ENCODE measurements at places on chromosomes 16 and 17.
A peak's percentile ranks its signal among the peaks of the same experiment; 100 is the strongest.

DNA sequence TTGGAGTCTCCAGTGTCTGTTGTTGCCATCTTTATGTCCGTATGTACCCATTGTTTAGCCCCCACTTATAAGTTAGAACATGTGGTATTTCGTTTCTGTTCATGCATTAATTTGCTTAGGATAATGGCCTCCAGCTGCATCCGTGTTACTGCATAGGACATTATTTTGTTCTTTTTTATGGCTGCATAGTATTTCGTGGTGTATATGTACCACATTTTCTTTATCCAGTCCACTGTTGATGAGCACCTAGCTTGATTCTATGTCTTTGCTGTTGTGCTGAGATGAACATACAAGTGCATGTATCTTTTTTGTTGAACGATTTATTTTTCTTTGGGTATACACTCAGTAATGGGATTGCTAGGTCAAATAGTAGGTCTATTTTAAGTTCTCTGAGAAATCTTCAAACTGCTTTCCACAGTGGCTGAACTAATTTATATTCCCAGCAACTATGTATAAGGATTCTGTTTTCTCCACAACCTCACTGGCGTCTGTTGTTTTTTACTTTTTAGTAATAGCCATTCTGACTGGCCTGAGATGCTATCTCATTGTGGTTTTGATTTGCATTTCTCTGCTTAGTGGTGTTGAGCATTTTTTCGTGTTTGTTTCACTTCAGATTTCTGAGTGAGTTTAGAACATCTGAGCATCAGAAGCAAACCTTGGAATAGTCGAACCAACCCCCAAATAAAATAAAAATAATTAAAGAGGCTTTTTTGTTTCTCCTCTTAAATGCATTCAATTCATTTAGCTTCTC is 304.7 kb downstream of the ZFHX3 start:
- no peak for DNase-seq

GRCh38 chr17:14997290-14997689 is 267.8 kb downstream of the PMP22 start:
- DNase-seq = no peak

GRCh38 chr16:11316331-11317015 is 28.8 kb upstream of the RMI2 start:
- peak; percentile 29 for DNase-seq

DNA sequence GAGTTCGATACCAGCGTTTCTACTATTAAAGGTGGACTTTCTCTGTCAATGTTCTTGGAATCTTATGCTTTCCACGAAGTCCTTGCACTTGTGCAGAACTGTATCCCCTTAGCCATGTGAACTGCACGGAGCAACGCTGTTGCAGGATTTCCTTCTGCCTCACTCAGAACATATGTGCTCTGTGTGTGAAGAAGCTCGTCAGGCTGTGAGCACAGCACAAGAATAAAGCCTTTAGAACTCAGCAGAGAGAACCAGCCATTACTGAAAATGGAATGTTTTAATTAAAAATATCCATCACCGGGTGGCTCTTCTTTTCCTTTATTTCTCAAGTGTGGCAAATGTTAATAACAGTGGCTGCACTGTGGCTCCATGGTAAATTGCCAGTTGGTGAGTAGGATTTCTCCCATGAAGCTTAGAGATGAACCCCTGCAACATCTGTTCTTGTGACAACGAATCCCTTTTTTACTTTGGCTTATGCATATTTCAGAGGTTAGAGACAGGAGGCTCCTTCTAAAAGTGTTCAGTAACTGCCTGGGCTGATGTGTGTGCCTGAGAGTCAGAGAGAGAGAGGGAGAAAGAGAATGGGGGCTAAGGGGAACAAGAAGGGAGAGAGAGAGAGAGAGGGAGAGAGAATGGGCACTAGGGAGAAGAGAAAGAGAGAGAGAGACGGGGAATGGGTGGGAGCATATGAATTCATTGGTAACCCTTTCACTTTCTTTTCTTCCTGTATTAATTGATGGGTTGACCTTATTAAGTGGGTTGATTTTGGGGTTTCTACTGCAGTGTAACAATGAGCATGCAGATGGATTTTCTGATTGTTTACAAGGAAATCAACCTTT is 50.0 kb downstream of the RPTOR start:
- DNase-seq = no peak

GRCh38 chr16:88622866-88623265 is 15.5 kb upstream of the IL17C start:
- no peak for DNase-seq

- no peak for DNase-seq
These were observed 224 bp upstream of the NHERF1 start for GRCh38 chr17:74748279-74748528.

DNA sequence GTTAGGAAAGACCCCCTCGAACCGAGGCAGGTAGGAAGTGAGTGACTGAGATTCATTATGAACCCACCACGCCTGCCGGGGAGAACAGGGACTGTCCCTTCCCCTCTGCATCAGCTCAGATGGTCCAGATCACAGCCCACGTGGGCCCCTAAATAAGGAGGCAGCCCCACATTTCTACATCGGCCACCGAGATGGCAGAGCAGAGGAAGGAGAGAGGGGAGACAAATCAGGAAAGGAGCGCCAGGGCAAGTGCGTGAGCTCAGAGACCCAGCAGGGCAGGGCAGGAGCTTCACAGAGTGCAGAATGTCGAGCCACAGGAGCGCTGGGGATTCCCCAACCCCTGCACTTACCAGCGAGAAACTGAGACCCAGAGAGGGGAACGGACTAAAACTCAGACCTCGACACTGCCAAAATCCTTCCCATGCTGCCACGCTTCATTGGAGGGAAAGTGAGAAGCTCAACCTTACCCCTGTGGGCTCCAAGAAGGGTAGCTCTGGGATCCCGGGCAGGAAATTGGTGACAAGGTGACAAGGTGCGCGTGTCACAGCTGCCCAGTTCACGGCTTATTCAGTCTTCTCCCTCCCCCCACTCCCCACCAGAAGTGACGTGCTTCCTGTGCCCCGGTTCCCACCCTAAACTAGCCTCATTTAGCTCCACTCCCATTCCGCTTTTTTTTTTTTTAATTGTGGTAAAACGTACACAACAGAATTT is at the start of gene ICAM2:
Gene ICAM2, minus strand, starts transcription at position 578 of the 711 bp plus-strand sequence. CDS start 13,942 bp downstream, outside the sequence.
- DNase-seq = no peak

- no peak for DNase-seq
These were observed 18.6 kb upstream of the C16orf78 start for GRCh38 chr16:49354991-49355390.

GRCh38 chr17:39461926-39462569 is 762 bp downstream of the CDK12 start:
- DNase-seq = no peak

- peak; percentile 78 for DNase-seq
These were observed 1.7 kb upstream of the GPRC5B start for GRCh38 chr16:19886073-19886941.

DNA sequence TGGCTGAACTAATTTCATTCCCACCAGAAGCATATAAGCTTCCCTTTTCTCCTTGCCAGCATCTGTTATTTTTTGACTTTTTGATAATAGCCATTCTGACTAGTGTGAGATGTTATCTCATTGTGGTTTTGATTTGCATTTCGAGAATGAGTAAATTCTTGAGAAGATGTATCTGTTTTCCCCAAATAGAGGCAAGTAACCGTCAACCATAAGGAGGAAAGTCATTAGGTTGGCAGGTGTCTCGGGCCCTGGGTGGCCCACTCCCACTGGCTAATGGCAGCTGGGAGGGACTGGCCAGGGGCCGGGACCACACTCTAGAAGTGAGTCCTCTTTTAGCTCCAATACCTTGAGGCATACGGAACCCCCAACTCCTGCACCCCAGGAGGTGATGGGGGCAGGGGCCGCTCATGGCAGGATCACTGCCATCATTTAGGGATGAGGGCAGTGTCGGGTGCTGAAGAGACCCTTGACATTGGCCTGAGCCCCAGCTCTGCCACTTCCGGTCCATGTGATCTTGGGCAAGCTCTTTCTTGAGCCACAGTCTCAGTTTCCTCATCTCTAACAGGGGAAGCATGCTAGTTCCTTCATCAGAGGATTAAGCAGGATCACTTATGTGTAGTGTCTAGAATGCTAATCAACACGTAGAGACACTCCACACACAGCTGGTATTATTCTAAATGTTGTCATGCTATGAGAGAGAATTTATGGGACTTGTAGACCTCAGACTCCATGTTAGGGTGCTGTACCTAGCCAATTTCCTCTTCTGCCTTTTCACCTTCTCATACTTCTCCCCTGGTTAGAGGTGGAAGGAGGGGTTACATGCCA is 44.3 kb downstream of the RGS9 start:
- no peak for DNase-seq

DNA sequence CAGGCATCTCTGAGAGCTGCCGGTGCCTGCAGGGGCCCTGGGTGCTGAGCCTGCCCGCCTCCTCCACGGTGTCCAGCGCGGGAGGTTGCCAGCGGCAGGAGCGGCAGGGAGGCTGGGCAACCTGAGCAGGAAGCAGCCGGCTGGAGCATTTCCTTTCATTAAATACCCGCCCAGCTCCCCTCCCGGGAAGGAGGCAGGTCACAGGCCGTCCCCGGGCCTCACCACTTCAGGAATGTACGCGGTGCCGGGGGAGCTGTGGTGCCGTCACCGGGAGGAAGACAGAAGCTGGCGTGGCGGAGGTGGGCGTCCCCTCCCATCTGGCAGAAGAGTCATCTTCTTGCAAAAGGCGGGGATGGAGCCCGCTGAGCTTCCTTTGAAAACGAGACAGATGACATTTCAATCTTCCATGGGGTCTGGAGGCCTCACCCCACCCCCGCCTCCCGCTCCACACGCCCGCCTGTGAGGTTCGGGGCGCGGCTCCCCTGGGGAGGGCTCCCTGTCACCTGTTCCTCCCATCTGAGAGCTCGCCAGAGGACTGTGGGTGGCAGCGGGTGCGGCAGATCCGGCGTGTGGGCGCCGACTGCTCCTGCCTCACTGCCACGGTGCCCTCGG is 16.0 kb downstream of the SOX8 start:
- peak; percentile 75 for DNase-seq
